ENCODE measurements at places on chromosomes 2 and 18.

- DNase-seq = no peak
Observed at GRCh38 chr2:71631411-71631931, 178.1 kb downstream of the DYSF start.

DNA sequence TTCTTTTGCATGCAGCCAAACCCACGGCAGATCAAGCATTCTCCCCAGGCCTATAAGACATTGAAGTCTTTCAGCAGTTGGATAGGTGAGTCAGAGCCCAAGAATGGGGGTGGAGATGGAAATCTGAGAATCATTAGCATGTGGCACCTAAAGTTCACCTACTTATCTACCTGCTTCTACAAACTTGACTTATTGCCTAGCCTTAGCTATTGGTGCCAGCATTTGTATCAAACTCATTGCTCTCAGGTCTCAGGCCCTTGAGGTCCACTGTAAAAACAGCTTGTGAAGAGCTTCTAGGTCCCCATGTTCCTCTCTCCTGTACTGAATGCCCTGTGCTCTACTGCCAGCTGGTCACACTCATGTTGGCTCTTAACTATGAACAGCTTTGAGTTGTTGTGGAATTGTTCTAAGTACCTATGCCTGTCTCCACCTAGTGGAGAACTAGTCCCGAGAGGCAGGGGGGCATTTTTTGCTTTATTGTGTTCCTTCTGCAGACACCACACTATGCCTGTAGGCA is 278.4 kb upstream of the SPRED2 start:
- DNase-seq = no peak

- DNase-seq = peak; percentile 10
Observed at GRCh38 chr2:5915881-5916310, 223.7 kb downstream of the SOX11 start.

DNA sequence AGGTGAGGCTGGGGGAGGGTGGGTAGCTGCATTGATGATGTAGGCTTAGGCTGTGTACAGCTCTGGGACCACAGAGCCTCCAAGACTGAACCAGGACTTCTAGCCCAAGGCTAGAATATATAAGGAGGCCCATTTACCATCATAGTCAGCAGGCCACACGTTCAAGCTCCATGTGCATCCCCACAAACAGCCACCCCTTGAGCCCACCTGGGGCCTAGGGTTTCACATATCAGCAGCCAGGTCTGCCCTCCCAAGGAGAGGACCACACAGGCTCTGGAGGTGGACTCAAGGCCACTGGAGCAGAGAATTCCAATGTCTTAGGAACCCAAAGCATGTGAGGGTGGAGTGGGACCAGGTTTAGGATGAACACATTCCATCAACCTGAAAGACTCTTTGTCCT is 230.5 kb downstream of the TTC32 start:
- no peak for DNase-seq

DNA sequence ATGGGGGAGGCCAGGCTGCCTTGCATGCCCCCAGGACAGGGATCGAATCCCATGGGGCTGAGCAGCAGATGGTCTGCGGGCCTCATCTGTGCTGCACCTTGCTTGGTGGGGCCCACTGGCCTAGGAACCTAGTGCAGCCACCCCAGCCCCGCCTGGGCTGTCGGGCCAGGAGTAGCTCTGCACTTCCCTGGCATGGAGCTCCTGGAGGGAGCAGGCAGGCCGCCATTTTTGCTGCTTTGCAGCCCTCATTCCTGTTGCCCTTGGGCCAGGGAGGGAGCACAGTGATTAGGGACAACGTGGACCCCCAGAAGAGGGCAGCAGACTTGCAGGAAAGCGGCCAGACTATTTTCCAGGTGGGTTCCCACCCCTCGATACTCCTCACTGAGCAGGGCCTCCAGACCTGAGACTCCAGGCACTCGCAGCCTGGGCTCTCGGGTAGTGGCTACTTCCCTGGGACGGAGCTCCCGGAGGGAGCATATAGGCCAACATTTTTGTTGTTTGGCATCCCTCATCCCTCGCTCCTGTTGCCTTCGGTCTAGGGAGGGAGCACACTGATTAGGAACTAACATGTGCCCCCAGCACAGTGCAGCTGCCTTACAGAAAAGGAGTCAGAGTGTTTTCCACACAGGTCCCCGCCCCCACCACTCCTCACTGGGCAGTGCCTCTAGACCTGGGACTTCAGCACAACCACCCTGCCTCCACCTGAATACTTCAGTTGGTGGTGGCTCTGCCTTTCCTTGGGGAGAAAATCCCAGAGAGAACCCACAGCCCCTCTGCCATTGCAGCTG is 99.5 kb downstream of the MAIP1 start:
- DNase-seq = no peak

GRCh38 chr18:43869451-43870008 is 592.2 kb upstream of the SYT4 start:
- DNase-seq = no peak

DNA sequence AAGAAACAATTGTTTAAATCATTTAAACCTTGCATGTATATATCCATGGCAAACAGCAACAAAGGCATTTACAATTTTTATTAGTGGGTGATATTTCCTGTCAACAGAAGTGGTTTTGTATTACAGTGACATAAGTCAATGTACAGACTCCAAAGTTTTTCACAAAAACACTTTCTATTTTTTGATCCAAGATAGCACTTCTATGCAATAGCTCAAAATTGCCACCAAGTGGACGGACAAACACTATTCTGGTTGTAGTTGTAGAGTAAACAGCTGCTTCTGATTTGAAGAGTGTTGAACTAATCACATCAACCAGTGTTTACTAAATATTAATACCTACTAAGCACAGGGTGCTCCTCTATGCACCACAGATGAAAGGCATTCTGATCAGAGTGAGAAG is 421.4 kb downstream of the NCKAP5 start:
- DNase-seq = no peak

GRCh38 chr2:8586457-8587051 is 95.3 kb upstream of the ID2 start:
- DNase-seq = no peak

DNA sequence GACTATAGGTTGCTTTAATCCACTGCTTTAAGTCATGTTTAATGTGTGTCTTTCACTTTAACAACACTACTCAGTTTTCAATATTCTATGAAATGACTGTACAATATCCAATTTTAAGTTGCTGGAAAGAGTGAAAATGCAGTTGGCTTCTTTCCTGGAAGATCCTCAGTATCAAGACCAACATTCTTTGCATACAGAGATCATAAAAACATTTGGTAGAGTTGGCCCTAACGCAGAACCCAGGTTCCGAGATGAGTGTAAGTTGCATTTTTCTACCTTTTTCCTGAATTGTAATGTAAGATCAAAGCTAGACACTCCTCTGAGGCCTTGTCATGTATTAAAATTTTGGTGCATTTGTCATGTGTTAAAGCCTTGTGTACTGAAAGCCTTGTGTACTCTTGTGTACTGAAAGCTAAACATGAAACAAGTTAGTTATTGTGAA is 42.9 kb upstream of the TNFRSF11A start:
- no peak for DNase-seq

DNA sequence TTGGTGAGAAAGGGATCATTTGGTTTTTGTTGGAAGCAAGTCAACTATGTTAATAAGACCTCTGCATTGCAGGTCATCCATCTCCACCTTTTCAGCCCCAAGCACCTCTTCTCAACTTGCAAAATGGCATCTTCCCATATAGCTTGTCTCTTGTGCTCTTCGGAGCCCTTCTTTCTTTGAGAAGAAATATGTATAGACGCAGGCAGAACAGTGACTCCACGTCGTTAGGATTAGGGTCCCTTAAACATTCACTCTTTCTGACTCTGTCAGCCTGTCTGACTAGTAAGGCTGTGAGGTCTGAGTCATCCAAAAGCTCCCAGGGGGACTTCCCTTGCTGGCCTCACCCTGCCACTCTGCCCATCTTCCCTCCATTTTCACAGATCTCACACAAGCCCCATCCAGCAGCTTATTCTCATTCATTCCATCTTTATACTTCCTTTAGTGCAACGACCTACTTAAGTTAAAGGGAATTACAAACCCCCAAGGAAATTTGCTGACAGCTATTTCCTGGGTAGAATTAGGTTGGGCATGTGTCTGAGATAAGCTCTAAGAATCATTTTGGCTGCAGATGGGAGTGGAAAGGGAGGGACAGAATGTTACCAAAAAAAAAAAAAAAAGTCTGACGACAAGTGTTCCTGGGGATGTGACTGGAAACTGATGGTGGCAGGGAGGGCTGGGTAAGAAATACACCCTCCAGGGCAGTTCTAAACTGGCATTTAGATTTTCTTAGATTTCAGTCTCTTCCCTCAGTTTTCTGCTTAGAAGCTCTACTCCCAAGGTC is 37.7 kb upstream of the MEX3C start:
- DNase-seq = no peak

GRCh38 chr2:127887082-127887775 is 1.5 kb upstream of the AMMECR1L start:
- no peak for DNase-seq

DNA sequence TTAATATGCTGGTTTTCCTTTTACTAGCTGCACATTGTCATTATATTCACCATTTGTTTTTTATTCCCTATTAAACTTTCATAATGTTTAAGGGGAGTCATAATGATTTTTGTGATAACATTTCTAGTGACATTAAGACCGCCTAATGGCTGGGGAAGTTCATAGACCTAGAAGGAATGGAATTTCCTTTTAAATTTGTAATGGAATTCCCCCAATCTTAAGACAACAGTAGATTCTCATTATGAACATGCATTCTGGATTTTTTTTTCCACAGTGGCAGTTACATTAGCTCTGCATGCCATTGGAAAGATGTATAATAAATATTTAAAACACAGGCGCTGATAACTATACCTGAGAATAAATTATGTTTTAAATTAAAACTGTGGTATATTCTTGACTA is 8.4 kb downstream of the YPEL5 start:
- DNase-seq = no peak

DNA sequence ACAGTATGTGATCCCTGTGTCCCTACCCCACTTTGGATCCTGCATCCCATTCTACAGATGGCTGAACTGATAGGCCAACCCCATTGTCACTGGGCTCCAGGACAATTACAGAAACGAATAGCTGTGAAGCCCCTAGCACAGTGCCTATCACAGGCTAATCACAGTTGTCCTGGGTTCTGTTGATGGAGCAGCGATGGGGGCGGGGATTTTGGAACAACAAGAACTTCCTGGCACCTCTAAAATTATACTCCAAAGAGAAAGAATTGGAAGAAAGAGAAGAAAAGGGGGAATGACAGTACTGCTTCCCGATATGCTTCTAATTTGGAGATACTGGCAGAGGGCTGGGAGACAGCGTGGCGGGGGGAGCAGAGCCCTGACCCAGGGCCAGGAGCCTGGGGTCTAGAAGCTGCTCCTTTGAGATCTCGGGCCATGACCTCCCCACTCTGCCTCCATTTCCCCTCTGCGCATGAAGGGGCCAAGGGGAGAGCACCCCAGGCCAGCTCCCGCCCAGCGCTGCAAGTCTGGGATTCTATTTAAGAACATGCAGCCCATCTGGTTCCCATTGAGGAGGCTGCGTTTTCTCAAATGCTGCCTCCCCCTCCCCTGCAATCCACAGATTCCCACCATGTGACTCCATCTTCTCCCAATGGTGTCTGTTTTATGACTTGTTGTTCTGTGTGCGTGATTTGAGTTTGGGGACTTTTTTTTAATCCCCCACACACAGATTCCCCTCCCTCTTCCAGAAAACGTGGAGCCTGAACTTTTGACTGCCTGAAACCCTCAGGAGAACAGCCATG is 202.7 kb downstream of the CYP26B1 start:
- no peak for DNase-seq

DNA sequence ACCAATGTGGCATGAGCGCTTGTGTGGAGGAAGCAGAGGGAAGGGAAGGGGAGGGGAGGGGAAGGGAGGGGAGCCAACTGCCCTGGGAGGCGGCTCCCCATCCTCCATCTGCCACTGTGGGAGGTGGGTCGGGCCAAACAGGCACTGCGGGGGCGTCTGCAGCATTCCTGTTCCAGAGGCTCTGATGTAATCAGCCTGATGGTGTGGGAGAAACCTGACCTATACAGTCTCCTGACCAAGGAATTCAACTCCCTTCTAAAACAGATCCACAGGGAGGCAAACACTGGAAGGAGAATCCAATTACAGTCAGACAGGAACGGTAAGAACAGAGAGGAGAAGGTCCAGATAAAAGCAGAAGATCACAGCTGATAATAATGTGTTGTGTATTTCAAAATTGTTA is 88.8 kb downstream of the CD8B2 start:
- peak; percentile 54 for DNase-seq

DNA sequence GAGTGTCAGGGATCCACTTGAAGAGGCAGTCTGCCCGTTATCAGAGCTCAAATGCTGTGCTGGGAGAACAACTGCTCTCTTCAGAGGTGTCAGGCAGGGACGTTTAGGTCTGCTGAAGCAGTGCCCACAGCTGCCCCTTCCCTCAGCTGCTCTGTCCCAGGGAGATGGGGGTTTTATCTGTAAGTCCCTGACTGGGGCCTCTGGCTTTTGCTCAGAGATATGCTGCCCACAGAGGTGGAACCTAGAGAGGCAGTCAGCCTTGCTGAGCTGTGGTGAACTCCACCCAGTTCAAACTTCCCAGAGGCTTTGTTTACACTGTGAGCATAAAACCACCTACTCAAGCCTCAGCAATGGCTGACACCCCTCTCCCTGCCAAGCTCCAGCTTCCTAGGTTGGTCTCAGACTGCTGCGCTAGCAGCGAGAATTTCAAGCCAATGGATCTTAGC is 38.1 kb downstream of the PLEK start:
- no peak for DNase-seq

GRCh38 chr2:150125188-150125587 is 362.3 kb downstream of the RND3 start:
- no peak for DNase-seq

- no peak for DNase-seq
Observed at GRCh38 chr2:31087491-31087890, 50.7 kb downstream of the GALNT14 start.

All from LNCaP clone FGC (cell line).